Dermis microvascular lymphatic vessel endothelial cell (primary cell): ENCODE measurements at places on chromosomes 3 and 15. TPM values are rescaled to one million over a fixed set of nuclear protein-coding genes. Genes with fewer than 3 reads are reported as not detected.

DNA sequence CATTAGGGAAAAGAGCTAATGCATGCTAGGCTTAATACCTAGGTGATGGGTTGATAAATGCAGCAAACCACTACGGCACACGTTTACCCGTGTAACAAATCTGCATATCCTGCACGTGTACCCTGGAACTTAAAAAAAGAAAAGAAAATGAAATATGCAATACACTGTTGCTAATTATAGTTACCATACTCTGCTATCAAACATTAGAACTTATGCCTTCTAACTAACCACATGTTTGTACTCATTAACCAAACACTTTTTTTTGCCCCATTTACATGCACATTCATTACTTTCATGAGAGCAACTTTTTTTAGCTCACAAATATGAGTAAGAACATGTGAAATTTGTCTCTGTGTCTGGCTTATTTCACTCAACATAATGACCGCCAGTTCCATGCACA, 253.1 kb downstream of the CGGBP1 start:
- DNase-seq, result no peak

GRCh38 chr3:161859865-161860450, 363.4 kb downstream of the OTOL1 start:
- no peak for DNase-seq

DNA sequence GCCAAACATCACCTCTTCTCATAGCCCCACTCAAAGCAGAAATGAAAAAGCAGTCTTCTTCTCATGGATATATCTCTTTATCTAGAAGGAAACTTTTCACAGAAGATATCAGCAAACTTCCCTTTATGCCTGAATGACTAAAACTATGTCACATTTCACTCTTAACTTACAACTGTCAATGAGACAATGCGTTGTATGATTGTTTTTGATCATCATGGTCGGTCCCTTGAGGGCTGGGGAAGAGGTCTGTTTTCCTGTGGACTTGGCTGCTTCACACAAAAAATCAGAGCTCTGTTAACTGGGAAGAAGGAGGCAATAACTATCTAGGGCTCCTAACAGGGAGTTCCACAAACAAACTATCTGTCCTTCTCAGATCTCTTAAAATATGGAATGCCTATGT, 5.1 kb downstream of the NLGN1 start:
- no peak for DNase-seq

DNA sequence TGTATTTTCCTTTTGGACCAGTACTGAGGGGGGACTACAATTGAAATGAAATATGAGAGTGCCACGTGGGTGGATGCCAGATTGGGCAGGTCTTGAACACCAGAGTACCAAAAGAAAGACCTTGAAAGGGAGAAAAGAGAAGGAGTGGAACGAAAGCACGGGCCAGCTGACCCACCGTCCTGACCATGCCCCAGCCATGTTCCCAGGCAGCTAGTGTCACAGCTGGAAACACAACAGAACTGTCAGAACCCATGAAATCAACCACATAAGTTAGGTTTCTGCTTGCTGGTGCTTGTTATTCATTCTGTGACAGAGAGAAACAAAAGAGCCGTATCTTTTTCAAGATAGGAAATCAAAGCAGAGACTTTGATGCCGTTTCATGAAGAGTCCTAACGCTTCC, 268.8 kb downstream of the MEX3B start:
- no peak for DNase-seq

DNA sequence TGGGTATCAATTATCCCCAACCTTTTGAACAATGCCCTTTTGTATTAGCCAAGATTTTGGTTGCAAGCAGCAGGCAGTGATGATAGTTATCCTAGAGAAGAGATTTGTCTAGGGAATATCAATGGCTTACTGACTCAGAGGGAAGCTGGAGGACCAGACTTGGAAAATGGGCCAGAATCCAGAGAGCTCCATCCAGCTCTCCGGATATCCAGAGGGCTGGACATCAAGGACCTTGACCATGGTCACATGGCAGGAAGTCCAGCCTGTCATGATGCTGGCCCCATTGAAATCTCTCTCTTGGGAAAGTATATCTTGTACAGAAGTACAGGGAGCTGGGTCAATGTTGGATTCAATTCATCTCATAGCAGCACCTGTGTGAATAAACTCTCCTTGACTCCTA, 148.5 kb upstream of the PDZRN3 start:
- DNase-seq, result no peak

- no peak for DNase-seq
Measured at GRCh38 chr3:69791919-69792399, 52.7 kb downstream of the MITF start.

GRCh38 chr3:195070336-195070735, 200.6 kb downstream of the XXYLT1 start:
- DNase-seq, result no peak

DNA sequence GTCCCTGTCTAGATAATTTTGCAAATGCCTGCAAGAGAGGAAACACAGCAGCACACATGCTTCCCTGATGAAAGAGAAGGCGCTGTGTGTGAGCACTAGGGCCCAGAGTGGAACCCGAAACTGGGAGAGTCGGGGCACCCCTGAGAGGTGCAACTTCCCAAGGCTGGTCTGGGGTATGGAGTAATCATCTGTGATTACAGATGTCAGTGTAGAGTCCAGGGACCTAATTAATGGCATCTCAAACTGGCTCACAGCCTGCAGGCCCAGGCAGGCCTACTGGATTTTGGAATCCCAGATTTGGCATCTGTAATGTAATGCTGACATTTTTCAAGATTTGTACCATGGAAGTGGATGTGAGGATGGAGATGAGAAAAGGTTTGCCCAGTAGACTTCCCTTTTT, 29.4 kb downstream of the PGPEP1L start:
- DNase-seq, result no peak

TRIM42 gene
- total RNA-seq, result not detected in 2 replicates

CCNL1 gene
- 78.8 and 117 TPM in 2 replicates for total RNA-seq

RBP2 gene
- total RNA-seq, result not detected in 2 replicates
